SIG-M5 (cell line): ENCODE measurements at places on chromosomes 13 and 19.

GRCh38 chr13:42401376-42401775, 129.4 kb downstream of the AKAP11 start:
- DNase-seq: no peak

DNA sequence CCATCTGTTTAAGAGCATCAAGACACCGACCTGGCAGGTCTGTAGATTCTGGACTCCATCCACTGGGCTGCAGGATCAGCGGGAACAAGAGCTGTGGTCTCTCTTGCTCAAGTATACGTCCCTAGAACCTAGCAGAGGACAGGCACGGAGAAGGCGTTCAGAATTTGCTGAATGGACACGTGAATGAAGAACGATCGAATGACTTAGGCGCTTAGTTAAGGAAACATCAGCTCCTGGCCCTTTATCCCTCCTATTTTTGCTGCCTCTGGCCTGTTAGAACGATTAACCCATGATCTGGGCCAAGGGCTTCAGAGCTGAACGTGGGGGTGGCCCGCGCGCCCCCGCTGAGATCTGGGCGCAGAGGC, 953 bp downstream of the DZIP1 start:
- DNase-seq: no peak

DNA sequence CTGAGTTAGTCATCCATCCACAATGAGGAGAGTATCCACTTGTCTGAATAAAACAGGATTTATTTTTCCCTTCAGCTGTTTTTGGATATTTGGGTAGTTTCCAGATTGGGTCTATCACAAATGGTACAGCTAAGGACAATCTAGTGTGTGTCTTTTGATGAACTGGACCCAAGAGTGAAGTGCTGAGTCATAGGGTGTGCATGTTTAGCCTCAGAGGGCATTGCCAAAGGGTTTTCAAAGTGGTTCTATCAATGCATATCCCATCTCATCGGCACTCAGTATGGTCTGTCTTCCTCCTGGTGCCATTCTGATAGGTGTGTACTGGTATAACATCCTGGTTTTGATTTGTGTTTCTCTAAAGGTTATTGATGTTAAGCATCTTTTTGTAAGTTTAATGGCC, 62.3 kb downstream of the GSX1 start:
- no peak for DNase-seq

DNA sequence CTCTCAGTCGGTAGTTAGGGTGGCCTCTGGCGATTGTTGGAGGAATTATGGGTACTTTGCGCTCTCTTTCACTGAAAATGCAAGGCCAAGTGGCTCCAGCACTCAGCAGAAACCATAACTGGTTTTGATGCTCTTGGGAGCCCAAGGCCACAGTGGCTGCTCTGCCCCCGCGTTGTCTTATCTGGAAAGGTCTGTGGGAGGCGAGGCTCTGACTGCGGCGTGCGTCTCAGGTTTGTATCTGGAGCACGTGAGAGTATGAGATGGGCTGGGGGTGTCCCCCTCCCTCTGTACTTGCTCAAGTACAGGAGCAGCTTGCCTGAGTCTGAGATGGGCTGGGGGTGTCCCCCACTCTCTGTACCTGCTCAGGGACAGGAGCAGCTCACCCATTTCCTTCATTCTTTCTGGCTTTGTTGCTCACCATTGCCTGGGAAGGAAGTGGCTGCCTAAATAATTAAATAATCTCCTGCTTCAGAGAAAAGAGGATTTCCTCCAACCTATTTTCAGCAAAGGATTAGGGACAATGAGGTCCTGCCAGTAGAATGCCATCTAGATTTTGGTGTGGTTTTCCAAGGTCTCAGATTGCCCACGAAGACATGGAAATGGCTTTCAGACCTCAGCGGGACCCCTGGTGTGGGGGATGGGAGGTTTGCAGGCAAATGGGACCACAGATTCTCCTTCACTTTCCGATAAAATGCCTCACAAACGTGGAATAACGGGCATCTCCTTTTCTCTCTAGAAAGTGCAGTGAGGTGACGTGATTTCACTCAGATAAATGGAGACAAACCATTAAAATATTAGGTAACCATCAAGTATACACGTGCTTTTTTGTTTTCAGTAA, 14.7 kb downstream of the ATP11A start:
- no peak for DNase-seq

- no peak for DNase-seq
These were observed 58.7 kb downstream of the TEX26 start for GRCh38 chr13:30991184-30991583.

DNA sequence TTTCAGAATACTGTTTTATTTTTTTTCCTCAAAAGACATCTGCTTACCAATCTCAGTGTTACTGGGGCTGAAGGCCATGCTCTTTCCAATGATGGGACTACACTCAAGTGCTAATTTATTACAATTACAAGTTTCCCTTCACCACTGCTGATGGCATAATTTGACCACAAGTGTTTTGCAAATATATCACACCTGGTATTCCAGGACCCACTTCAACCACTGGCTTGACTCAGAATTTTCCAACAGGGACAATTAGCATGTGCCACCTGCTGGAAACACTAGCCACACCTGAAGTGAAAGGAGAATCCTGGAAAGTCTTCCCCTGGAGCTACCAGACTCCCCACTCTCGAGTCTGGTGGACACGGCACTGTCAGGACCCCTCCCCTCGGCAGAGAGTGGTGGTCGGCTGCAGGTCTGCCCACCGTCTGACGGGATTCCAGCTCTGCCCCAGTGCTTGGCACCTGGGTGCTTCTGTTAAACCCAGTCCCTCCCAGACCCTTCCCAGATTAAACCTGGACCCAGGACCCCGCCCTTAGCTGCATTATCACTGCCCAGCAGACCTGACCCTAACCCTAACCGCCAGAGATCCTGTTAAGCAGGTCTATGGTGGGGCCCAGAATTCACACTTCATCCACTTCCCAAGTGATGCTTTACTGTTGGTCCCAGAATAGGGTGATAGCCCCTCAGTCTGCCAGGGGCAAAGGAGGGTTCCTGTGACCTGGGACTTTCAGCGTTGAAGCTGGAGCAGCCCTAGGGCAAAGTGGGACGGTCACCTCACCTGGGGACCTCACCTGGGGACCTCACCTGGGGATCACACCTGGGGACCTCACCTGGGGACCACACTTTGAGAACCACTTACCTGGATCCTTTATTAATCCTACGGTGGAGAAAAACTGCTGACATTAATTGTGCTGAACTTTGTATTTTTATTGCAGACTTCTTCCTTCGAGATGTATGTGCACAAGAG, 17.6 kb upstream of the RASA3 start:
- no peak for DNase-seq

GRCh38 chr19:31531326-31531725, 182.1 kb upstream of the TSHZ3 start:
- DNase-seq: no peak

GRCh38 chr13:59112221-59112718, 1051.5 kb downstream of the DIAPH3 start:
- no peak for DNase-seq
